ENCODE measurements at places on chromosomes 12 and 14. TPM values are rescaled to one million over a fixed set of nuclear protein-coding genes. Genes with fewer than 3 reads are reported as not detected.

The DIO2 gene
- 0.26 TPM for total RNA-seq

The OR4K2 gene
- total RNA-seq = not detected

The GPD1 gene
- 0.37 TPM for total RNA-seq

The CLEC2D gene
- total RNA-seq = 5.1 TPM

The KRT74 gene
- total RNA-seq = not detected

The CD27 gene
- total RNA-seq = not detected

The FOS gene
- 139 TPM for total RNA-seq

The CLEC4A gene
- 0.79 TPM for total RNA-seq

The SLC2A14 gene
- not detected for total RNA-seq

The TCTN1 gene
- total RNA-seq = 36.5 TPM

The DPPA3 gene
- total RNA-seq = not detected

The CMKLR1 gene
- total RNA-seq = 0.12 TPM

The CLEC1B gene
- total RNA-seq = not detected

The DDX11 gene
- total RNA-seq = 47.8 TPM

The CELA1 gene
- not detected for total RNA-seq

The VEZT gene
- total RNA-seq = 88.1 TPM

The CLEC9A gene
- total RNA-seq = not detected

The ABCB9 gene
- 3.2 TPM for total RNA-seq

The REP15 gene
- total RNA-seq = 0.86 TPM

The LUM gene
- not detected for total RNA-seq

The DUSP16 gene
- 20.7 TPM for total RNA-seq

The PKP2 gene
- total RNA-seq = 88.0 TPM

The NKX2-1 gene
- not detected for total RNA-seq

The LMO3 gene
- not detected for total RNA-seq

The TMEM119 gene
- total RNA-seq = not detected

The CRACR2A gene
- not detected for total RNA-seq

The PTCSC3 gene
- not detected for total RNA-seq
